Mesothelial cell of epicardium (in vitro differentiated cells): ENCODE measurements at places on chromosomes 12 and 14.

DNA sequence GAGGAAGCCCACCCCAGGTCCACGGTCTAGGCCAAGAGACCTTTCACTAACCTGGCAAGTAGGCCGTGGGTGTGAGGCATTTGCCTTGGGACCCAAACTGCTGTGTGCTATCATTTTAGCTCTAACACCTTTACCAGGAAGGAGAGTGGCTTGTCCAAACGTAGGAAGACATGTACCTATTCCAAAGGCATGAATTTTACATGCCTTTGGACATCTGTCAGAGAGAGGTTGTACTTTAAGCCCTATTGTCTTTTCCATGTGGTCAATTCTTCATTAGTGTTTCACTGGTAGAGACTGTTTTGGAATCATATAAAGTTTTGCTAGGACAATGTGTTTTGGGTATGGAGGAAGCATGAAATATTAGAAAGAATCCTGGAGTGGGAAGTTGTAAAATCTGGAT lies 148.8 kb downstream of the SLC41A2 start:
- no peak for DNase-seq

DNA sequence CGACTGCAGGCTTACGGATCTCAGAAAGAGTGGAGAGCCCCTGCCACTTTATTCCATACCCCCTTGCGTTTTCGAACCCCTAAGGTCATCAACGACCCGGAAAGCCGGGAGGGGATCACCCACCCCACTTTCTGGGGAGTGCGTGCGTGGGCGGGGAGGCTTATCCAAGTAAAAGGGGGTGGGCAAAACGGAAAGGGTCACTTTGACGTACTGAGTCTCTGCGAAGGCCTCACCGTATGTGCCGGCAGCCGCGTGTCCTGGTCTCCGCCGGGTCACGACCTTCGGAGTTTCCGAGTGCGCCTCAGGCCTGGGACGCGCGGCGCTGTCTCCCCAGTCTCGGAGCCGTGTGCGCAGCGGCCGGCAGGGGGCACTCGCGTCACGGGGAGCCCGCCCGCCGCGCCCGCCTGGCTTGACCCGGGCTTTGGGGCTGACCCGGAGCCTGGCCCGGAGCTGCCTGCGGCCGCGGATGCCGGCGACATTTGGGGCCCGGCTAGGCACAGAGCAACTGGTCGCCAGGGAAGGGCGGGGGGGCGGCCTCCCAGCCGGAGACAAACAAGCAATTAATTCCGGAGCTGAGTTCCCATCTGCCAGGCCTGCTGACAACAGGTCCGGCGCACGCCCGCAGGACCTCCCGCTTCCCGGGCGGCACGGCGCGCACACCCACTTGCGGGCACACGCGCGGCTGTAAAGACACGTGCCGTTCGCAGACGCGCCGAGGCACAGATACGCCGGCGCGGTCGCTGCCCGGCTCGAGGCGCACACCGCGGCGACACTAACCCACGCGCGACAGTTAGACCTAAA lies 890 bp upstream of the KIF26A start:
- peak; percentile 85 for DNase-seq

DNA sequence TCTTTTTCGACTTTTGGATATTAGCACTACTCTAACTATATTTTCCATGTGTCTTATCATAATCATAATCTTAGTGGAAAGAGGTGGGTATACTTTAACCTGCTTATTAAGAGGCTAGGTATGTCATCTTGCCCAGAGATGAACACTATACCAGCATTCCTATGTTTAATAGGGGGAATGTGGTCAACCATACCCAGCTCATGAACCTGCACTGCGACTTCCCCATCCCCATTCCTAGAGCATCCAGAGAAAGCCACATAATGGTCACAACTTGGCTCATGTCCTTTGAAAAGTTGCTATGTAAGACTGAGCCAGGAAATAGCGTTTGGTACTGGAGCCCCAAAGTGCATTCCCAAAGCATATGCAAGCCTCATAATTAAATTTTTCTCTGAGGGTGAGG lies 55.2 kb downstream of the TMCC3 start:
- no peak for DNase-seq

DNA sequence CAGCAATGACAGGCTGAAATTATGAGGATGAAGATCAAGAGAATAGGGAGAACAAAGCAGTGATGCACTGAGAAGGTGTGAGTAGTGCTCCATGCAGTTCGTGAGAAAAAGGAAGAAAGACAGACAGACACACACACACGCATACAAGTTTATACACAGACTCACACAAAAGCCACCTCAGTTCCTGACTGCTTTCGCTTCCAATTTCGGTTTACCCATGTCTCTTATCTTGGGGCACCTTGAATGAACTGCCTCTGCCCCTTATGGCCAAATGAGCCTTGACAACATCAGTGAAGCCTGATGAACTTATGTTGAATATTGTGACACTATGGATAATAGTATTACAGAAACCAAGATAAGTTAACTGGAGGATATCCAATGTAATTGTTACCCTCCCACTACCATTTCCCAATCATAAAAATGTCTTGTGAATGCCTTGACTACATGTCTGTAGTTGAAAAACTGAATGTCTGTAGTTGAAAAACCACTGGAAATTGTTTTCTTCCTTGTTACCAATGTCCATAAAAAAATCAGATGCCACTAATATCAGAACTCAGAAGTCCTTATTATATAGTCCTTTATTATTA lies 380.4 kb upstream of the DDHD1 start:
- no peak for DNase-seq

DNA sequence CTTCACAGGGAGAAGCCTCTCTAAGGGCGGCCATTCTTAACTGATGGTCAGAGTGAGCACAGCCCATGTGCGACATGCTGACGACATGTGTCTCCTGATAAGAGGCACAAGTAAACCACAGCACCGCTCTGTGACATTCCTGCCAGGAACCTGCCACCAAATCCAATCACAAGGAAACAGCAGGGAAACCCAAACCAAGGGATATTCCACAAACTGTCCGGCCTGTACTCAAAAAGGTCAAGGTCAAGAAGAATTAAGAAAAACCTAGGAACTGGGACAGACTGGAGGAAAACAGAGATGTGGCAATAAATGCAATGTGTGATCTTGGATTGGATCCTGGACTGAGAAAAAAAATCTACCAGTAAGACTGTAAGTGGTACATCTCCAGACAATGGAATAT lies 91.9 kb downstream of the SYNE3 start:
- DNase-seq, result no peak

GRCh38 chr14:57970594-57970993 lies 104.7 kb upstream of the SLC35F4 start:
- DNase-seq, result no peak

DNA sequence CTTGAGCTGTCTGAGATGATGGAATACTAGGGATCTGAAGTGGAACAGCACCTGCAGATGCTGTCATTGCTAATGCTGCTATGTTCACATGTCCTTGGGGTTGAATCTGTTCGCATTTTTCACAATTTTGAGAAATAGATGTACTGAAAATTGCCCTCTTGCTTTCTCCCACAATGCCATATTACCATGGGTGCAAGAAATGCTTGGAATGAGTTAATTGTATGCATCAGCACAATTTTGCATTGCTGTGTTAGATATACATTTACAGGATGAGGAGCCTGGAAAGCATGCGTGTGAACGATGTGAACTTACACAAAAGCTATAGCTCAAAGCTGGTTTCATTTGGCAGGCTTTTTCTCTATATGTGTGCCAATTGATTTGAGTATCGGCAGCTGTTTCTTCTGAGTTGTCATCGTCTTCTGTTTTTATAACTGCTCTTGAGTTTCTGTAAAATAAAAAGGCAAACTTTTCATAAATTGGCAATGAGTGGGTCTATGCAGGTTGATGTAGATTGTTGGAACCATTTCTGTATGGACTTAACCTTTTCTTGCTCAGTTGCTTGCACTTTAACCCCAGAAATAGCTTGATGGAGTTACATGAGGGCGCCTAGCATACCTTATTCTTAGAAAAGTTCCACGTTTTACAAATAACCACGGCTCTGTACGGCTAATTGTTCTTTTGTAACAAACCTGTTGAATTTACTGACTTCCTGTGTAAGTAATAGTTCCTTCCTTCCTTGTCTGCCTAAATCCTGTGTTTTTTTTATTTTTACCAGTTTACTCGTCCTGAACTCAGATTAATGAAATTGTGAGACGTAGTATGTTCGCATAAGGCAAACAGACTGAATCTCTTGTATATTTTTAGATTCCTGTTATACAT lies 105.9 kb downstream of the FGD4 start:
- no peak for DNase-seq

GRCh38 chr12:24228371-24228770 lies 278.9 kb upstream of the SOX5 start:
- DNase-seq, result no peak

DNA sequence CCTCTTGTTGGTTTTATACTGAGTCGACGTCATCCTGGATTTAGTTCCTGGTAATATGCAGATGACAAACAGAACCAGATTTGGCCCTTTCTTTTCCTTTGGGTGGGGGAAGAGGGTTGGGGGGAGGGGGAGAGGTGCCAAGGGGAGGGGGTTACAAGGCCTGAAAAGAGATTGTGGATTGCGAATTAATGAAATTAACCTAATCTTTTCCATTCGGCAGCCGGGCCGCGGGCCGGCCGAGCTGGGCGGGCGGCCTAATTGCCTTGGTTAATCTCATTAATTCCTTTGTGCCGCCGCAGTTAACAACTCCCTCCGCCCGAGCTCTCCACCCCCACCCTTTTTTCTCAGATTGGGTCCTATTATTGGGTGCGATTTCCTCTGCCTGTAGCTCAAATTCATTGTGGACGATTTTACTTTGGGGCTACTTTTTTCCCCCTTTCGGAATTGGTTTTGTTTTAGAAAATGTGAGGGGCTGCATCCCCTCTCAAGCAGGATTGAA lies 387 bp upstream of the GSC start:
- no peak for DNase-seq

DNA sequence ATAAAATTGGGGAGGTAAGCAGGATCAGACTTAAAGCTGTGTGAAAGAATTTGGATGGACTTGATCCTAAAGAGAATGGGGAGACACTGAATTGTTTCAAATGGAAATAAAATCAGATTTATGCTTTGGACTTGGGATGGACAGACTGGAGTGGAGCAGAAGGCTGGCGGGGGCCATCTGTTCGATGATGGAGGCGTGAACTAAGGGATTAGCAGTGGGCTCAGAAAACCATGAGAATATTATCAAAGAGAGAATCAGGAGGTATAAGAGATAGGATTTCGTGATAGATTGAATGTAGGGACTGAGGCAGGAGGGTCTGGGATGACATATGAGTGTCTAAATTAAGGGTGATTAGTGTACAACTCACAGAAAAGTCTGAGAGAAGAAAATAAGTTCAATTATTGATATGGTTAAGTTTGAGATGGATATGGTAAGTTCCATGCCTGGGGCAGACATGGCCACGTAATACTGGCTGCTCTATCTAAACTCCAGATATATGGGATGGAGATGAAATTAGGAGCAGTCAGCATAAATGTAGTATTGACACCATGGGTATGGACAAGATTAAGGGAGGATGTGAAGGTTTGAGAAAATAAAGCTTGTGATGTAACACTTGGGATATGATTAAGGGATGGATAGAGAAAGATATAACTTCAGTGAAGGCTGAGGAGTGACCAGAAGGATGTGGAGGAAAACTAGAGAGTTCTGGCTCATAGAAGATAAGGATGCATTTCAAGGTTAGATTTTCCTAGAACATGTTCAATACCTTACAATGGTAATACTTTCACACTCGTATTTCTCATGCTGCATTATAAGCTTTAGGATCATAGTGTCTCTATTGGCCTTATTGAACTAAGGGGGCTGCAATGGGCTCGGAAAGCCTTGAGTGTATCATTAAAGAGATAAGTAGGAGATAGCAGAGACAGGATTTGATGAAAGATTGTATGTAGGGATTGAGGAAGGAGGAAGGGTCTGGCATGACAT lies 1.0 kb upstream of the TSSK4 start:
- DNase-seq, result no peak

DNA sequence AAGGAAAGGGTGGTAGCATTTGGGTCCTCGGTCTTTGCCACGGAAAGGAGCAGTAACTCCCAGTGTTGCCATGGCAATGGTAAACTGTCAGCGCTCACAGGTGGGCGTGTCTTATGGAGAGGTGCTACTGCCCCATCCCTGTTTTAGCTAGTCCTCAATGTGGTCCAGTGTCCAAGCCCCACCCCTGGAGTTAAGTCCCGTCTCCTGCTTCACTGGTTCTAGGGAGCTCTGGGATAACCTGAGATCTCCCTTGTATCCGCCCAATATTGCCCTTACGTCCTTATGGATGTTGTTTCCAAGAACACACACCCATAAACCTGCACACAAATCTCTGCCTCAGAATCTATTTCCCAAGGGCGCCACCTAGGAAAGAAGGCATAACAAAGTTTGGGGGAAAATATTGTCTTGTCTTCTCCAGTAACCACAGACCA lies 64.2 kb downstream of the SPRING1 start:
- no peak for DNase-seq

GRCh38 chr12:24746006-24746671 lies 202.8 kb downstream of the BCAT1 start:
- no peak for DNase-seq

GRCh38 chr14:106187216-106187615 lies 660.8 kb downstream of the TMEM121 start:
- no peak for DNase-seq

GRCh38 chr12:101051901-101052550 lies 158.0 kb downstream of the SLC5A8 start:
- no peak for DNase-seq
